ENCODE measurements at places on chromosomes 11 and 22.

DNA sequence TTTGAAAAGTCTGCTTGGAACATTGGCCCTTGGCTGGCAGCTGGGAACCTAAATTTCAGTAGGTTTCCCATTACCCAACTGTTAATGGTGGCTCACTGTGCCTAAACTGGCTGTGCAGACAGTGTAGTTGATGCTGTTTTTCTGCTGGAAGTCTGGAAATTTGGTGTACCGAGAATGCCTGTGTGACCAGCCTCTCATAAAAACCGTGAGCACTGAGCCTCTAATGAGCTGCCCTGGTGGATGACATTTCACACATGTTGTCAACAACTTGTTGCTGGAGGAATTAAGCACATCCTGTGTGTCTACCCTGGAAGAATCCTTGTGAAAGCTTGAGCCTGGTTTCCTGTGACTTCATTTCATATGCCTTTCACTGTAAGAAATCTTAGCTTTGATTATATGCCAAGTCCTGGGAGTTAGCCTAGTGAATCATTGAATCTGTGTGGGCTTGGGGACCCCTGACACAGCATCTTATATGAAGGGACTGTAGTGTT lies 131.1 kb downstream of the LDLRAD3 start:
- DNase-seq: no peak

- no peak for DNase-seq
Measured at GRCh38 chr22:27617214-27617881, 184.2 kb downstream of the MN1 start.

- DNase-seq: no peak
Measured at GRCh38 chr11:122853261-122853660, 15.0 kb downstream of the CRTAM start.

- no peak for DNase-seq
Measured at GRCh38 chr11:71268706-71269321, 16.4 kb upstream of the SHANK2 start.

GRCh38 chr11:6596239-6596877 lies 7.1 kb downstream of the RRP8 start:
- DNase-seq: no peak

GRCh38 chr11:46475926-46476545 lies 84.5 kb upstream of the CHRM4 start:
- no peak for DNase-seq

GRCh38 chr11:5204787-5205186 lies 4.3 kb upstream of the OR51V1 start:
- DNase-seq: no peak

GRCh38 chr11:6746086-6746618 lies 25.6 kb downstream of the OR2AG2 start:
- DNase-seq: peak; percentile 55

- DNase-seq: no peak
Measured at GRCh38 chr11:36251823-36252222, 37.4 kb downstream of the COMMD9 start.

DNA sequence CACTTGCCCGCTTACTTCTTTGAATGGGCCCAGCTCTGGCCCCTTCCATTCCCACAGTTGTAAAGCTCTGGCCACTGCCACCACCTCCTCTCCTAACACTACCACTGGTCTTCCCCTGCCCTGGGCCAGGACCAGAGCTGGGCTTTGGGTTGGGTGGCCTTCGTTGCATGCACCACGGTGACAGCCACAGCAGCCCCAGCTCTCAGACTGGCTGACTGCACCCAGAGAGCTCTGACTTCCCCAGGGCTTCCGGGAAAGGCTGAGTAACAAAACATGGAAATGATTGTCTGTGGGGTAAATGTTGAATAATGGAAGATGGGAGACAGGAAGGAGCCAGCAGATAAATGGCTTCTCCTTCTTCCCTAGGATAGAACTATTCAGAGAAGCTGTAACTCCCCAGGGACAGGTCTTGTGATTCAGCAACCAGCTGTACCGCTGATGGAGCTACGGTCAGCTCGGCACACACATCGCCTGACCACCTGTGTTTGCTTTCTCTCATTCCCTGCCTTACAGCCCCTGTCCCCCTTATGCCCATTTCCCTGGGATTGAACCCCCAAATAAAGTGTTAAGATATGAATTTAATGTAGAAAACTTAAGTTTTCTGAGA lies 27.6 kb downstream of the SCN4B start:
- no peak for DNase-seq

DNA sequence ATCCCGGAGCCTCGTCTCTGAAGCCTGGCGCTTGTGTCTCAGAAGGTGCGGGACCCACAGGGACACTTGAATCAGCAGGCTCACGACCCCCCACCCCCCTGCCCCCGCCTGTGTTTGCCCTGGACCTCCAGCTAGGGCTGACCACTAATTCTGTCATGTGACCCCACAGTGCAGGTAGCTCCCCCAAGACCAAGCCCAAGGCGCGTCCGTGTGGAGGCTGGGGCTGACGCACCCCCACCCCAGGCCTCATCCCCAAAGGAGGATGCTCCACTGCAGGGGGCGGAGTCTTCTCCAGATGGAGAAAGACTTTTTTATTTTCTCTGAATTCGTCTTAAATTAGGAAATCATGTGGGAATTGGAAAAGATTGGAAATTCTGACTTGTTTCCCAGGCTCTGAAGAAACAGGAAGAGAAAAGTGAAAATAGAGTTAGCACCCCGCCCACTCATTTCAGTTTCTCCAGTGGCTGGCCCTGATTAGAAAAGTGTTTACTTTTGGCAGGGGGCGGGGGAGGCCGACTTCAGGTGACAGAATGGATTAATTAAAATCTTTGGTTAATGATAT lies 1.0 kb upstream of the RELA start:
- DNase-seq: peak; percentile 66

GRCh38 chr11:119795231-119795630 lies 66.2 kb upstream of the NECTIN1 start:
- no peak for DNase-seq

GRCh38 chr11:75768112-75768908 lies at the start of gene DGAT2:
TSS of gene DGAT2 (plus strand) at chr11:75768778. CDS start at chr11:75768992, 214 bp downstream.
- DNase-seq: peak; percentile 80

DNA sequence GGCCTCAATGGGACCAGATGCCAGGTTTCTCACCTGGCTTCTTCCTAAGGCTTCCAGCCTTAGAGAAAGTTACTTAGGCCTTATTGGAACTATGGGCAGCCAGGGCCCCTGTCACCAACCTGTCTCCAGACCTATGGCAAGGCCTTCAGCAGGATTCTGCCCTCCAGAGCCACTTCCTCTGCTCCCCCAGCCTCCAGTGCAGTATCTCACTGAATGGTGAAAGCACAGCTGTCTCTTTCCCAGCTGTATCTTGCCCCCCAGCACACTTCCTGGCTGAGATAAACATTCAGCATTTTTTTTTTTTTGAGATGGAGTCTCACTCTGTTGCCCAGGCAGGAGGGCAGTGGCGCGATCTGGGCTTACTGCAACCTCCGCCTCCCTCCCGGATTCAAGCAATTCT lies 1.5 kb downstream of the SLC2A11 start:
- DNase-seq: no peak

DNA sequence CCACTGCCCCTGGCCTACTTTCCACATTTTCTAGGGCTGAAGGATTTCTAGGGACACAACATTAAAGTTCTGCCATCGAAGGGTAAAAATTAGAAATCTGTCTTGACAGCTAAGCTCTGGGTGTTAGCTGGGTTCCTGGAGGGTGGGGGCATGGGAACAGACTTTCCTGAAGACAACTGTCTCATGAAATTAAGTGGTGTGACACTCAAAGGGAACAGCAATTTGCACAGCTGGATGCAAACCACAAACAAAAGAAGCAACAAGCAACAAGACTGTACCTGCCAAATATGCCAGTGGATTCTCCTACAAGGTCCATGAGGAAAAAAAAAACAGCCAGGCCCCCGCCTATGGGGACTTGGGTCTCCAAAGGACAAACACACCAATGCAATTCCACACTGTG lies 32.5 kb downstream of the WT1 start:
- DNase-seq: no peak

DNA sequence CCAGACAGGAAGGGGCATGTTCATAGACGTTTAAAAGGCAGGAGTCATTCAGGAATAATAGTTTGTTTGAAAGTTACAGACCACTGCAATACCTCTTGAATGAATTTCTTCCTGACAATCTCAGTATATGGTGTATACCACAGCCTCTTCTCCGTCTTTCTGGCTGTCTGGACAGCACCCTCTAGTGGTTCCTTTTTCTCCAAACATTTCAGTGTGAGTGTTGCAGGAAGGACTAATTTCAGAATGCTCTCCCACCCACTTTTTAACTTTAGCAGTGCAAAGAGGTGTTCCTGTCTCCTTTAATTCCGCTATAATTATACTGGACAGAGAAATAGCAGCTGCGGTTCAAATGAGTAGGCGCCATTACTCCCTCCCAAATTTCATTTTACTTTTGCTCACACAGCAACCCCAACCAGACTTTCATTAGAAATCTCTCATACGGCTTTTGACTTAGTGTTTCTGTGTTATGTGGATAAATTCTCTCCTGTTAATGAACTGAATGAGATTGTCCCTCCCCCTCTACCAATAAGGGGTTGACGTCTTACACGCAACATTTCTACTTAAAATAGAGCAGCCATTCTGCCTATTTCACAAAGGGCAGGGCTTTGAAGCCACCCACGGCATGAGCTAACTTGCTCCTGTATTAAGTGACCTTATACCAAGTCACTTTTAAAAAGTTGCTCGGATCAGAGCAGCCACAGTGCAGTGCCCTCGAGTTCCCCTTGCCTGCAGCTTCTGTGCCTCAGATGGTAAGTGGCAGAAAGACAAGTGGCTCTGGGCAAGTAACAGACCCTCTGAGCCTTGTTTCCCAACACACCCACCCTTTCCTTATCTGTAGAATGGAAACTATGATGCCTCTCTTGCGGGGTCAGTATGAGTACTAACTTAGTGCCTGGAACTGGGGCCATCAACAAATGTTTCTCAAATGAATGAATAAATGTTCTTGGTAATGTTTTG lies 368.6 kb downstream of the OPCML start:
- DNase-seq: no peak

GRCh38 chr11:128153697-128154048 lies 433.7 kb downstream of the ETS1 start:
- DNase-seq: no peak

DNA sequence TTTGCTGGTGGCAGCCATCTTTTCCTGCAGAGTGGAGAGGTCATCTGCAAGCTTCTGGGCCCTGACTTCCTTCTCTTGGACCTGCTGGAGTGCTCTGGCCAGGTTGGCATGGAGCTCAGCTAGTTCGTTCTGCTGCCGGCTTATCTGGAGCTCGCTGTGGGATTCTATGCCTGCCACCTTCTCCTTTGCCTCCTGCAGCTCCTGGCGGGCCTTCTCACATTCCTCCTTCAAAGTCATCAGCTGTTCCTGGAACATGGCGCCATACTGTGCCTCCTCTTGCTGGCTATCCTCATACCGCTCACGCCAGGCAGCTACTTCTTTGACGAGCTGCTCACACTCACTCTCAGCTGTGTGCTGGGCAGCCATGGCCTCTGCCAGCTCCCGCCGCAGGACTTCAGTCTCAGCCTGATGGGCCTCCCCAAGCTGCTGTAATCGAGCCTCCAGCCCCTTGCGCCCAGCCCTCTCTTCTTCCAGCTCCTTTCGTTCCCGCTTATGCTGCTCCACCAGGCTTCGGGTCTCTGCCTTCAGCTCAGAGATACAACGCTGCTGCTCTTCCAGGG lies 16.1 kb downstream of the IL18BP start:
- no peak for DNase-seq

GRCh38 chr11:61486011-61486620 lies 22.4 kb upstream of the LRRC10B start:
- DNase-seq: no peak

DNA sequence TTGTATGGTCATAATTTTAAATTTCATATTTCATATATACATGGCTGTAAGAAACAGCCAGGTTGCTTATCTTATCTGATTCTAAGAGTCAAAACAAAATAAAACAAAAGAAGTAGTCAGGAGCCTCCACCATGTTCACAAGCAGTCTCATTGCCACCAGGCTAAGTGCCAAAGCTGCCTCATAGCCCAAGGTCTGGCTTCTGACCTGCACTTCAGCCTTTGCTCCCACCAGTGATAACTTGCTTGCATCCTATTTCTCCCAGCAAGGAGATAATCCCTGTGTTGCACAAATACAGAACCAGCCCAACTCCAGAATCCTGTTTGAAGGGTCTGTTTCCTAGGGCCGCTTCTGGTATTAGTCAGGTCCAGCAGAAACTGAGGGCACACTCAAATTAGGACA lies 53.9 kb upstream of the TSKU start:
- no peak for DNase-seq

- no peak for DNase-seq
Measured at GRCh38 chr11:119891055-119891768, 162.2 kb upstream of the NECTIN1 start.

DNA sequence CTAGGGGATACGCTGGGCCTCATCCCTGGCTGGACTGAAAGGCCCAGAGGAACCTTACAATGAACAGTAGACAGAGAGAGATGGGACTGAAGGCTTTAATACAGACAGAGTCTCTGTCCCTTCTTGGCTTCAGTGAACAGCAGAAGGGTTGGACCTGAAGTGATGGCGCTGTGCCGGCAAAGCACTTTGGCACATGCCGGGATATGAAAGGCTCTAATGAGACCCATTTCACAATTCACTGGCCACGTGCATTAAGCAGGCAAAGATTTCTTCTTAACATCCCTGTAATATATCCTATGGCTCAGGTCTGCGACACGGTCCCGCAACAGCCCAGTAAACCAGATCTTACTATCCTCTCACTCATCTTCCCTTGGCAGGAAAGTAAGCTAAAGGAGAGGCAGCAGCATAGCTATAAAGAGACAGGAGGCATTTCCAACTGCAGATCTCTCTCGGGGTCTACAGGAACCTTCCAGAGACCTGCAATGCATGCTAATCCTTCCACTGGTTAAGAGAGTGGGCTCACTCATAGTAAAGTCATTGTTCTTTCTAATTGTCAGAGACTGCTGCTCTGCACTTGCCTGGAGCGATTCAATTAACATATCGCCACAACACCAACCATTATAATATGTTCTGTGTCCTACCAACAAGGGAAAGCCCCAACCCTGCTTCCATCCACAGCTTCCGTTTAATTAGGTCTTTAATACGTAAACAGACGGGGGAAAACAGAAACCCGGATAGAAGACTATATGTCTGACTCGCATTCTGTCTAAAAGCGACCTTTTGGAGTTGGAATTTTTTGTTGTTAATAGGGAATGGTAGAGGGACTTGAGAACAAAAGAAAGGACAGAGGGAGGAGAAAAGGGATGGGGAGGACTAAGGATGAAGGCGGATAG lies 1179.0 kb downstream of the LRRC4C start:
- no peak for DNase-seq

DNA sequence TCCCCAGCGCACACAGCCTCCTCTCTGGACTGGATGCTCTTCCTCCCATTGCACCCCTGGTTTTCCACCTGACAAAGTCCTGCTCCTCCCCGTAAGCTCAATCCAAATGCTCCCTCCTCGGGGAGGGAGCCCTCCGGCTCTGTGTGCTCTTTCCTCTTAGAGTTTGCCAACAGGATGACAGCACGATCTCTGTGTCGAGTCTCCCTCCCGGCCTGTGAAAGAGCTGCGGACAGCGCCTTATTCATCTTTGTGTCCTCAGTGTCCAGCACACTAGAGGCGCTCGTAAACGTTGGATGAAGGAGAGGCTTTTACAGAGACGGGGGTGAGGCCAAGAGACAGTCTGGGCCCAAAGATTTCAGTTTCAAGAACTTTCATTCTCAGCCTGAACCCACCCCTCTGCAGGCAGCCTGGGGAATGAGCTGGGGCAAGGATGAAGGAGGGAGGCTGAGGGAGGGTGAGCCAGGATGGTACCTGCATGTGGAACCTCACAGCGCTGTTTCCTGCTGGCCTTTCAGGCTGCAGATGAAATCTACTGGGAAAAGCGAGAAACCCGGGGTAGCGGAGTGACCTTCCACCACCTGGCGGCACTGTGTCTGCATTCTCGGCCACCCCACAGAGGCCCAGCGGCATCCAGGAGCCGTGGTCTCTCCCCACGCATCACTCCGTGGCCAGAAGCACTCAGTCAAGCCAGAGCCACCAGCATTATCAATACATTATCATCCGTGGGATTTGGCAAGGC lies 8.5 kb upstream of the TMPRSS4 start:
- DNase-seq: no peak
